Iris pigment epithelial cell (primary cell): ENCODE measurements at places on chromosomes 6 and 20.

- no peak for DNase-seq
Measured at GRCh38 chr6:168447700-168448099, 6.7 kb downstream of the SMOC2 start.

GRCh38 chr6:2086326-2086965, 159.0 kb downstream of the GMDS start:
- no peak for DNase-seq

GRCh38 chr6:168342636-168343035, 23.1 kb upstream of the DACT2 start:
- no peak for DNase-seq

- peak; percentile 89 for DNase-seq
Measured at GRCh38 chr6:27251606-27252251, 4.2 kb downstream of the PRSS16 start.

DNA sequence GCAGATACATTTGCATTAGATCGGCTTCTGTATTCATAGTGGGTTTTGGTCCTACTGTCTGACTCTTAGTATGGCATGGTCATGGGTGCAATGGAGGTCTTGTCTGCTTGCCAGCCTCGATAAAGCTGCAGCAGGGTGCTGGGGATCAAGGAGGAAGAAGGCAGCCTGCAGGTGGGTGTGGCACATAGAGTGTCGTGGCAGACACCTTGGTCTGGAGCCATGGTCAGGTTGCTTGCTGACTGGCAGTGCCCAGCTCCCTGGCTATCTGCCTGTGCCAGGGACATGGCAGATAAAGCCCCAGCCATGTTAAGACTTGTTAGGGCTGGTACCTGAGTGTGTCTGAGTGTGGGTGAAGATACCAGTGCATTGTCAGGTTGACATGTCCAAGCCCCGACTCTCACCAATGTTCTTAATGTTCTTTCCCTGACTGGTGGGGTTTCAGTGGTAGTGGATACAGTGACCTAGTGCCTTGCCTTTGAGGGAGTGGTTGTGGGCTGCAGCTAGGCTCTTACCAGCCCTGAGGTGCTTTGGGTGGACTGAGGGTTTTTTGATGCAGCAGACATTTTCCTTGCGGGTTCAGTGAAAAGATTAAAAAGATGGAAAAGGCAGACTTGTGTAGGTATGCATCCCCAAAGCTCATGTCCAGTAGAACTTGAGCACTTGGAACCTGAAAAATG, 1.8 kb downstream of the FAM83D start:
- DNase-seq, result no peak

DNA sequence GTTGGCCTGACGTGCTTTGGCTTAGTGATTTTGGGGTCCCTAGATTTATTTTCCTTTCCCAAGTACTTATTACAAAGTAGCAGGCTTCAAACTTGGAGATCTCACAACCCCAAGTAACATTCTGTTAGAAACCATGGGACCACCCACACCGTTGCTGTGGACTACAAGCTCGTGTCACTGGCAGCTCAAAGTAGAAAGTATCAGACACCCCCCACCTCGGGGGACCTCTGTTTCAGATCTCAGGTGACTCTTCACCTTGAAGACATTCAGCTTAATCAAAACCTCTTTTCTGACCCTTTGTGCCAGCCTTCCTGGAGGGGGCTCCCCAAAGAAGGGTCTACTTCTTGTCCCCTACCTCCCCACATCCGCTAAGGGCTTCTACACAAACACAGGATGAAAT, 15.7 kb upstream of the MYT1 start:
- DNase-seq, result no peak

DNA sequence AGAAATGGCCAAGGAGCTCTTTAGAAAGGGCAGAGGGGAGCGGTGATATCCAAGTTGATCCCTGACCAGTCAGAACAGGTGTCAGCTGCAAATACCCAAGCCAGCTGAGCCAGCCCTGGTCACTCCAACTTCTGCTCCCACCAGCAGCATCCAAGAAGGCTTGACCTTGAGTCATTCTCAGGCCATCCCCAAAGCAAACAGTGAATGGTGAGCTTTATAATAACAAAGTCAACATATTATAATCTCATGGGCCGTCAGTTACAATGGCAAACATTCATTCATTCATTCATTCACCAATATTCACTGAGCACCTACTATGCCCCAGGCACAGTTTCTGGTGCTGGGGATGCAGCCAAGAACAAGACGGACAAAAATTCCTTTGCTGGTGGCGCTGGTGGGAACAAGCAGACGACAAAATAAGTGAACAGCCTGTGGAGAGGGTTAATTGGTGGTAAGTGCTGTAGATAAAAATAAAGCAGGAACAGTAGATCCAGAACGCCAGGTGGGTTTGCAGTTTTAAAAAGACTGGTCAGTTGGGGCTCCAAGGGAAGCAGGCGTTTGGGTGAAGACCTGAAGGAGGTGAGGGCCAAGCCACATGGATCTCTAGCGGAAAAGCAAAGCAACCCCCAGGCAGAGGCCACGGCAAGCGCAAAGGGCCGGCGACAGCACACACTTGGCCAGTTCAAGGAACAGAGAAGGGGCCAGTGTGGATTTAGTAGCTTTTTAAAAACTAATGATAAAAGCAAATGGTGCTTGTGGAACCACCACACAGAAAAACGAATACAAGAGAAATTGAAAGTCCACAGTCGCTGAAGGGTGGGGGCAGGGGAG, 131.8 kb upstream of the PTPN1 start:
- no peak for DNase-seq

DNA sequence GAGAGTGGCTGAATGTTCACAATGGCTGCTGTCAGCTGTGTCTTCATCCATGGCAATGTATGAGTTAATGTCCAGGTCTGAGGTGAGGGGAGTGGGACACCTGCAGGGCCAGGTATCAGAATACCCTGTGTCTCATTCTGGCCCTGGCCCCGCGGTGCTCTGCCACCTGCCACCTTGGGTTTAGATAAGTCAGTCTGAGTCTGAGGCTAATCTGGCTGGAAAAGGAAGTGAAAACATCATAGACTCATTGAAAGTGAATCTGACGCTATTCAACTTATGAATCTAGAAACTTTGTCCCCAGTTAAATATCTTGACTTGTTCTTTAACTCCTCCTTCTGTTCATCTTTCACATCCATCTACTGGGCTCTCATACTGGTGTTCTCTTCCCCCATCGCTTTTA, 267.1 kb upstream of the JAG1 start:
- no peak for DNase-seq

DNA sequence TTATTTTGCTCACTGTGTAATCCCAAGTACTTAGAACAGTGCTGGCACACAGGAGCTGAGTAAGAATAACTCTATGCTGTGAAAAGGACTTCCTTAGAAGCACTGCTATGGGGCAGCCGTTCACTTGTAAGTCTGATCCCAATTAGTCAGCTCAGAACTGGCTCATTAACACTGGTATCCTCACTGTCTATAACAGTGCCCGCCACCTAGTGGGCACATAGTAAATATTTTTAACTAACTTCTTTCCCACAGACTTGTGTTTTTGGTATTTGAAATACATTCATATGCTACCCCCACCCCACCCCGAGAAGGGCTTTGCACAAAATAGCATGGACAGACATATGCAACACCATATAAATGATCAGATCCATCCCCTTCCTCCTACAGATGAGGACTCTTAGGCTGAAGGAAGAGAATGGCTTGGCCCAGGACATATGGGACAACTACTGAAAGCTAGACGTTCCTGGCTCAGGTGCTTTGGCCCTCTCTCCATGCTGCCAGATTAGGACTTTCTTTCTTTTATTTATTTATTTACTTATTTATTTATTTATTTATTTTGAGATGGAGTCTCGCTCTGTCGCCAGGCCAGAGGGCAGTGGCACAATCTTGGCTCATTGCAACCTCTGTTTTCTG, 47.1 kb downstream of the DST start:
- DNase-seq, result peak; percentile 29

GRCh38 chr20:7728338-7728737, 211.9 kb downstream of the HAO1 start:
- peak; percentile 4 for DNase-seq

- peak; percentile 55 for DNase-seq
Measured at GRCh38 chr6:29647927-29648642, 8.8 kb upstream of the MOG start.

GRCh38 chr6:1724616-1725015, 114.9 kb downstream of the FOXC1 start:
- no peak for DNase-seq

DNA sequence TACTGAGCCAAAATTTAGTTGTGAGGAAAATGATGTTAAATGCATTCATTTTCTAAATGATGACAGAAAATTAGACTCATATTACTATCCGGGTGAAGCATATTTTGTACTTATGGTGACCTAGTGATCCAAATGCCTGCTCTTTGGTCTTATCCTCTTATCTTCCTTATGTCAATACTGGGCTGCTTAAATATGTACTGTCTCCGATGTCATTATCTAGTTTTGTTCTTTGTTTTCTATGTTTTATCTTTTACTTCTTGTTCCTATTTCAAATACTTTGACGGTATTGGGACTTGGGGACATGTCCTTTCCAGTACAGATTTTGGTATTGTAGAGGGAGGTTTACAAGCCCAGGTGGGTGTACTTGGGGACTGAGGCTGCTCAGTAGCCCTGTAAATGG, 124.6 kb upstream of the ESR1 start:
- no peak for DNase-seq

GRCh38 chr20:50792708-50793574, 1.9 kb upstream of the BCAS4 start:
- DNase-seq, result no peak

GRCh38 chr6:64807785-64808184, 899.2 kb downstream of the EYS start:
- DNase-seq, result no peak

GRCh38 chr6:158536891-158537798, 22.7 kb upstream of the TMEM181 start:
- DNase-seq, result peak; percentile 66

- DNase-seq, result no peak
Measured at GRCh38 chr20:15818651-15819071, 754.6 kb downstream of the KIF16B start.

DNA sequence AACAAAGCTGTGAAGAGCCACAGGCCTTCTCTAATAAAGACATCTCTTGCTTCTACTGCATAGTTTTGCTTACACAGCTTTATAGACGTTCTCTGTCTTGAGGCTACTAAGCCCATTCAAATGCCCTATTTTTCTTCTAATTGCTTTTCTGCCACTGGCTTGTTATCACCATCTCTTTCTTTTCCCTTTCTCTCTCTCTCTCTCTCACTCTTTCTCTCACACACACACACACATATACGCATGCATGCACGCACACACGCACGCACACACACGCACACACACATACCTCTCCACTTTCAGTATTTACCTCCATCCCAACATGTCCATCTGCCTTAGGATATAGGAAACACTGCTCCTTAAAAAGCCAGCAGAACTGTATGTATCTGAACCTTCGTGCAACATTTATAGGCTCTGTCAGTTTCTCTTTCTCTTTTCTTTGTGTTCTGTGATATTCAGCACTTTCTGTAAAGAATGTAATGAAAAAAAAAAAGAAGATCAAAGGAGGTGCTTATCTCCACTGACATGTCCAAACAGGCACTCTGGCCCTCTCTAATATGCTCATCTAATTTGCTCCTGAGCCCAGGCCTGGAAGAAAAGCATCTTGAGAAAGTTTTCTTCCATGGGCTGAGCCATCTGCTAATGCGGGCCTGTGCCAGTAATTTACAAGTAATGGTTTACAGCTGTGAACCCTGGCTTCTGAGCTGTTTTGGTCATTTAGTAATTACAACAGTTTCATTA, 1046.7 kb upstream of the MAP3K7 start:
- DNase-seq, result no peak

- peak; percentile 75 for DNase-seq
Measured at GRCh38 chr6:35757456-35758123, 18.8 kb upstream of the CLPSL2 start.

GRCh38 chr6:52575502-52575892, 1.4 kb downstream of the TRAM2 start:
- DNase-seq, result peak; percentile 38

DNA sequence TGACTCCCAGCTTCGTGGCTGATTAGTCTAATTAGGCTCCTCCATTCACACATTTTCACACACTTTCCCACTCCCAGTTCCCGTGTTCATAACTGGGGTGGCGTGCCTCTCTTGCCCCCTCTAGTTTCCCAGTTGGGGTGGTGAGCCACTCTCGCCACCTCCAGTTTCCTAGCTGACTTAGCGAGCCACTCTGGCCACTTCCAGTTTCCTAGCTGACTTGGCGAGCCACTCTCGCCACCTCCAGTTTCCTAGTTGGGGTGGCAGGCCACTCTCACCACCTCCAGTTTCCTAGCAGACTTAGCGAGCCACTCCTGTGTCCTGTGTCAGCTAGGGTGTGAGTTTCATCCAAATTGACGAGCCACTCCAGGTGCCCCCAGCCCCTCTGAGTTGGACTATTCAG, 7.4 kb upstream of the GMPR start:
- no peak for DNase-seq

DNA sequence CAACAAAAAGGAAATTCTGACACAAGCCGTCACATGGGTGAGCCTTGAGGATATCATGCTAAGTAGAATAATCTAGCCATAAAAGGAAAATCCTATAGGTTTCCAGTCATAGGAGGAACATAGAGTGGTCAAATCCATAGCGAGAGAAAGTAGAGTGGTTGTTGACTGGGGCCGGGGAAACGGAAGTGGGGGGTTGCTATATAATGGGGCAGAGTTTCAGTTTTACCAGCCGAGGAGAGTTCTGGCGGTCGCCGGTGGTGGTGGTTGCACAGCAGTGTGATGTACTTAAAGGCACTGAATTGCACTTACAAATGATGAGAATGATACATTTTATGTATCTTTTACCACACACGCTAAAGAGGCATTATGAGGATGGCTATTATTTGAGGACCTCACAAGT, 4.9 kb downstream of the GPR31 start:
- DNase-seq, result no peak

- DNase-seq, result no peak
Measured at GRCh38 chr20:9482180-9482579, 32.2 kb upstream of the LAMP5 start.

GRCh38 chr6:34664256-34664971, 32.2 kb downstream of the ILRUN start:
- DNase-seq, result peak; percentile 77

GRCh38 chr20:54472607-54473006, 2.8 kb upstream of the DOK5 start:
- DNase-seq, result no peak

DNA sequence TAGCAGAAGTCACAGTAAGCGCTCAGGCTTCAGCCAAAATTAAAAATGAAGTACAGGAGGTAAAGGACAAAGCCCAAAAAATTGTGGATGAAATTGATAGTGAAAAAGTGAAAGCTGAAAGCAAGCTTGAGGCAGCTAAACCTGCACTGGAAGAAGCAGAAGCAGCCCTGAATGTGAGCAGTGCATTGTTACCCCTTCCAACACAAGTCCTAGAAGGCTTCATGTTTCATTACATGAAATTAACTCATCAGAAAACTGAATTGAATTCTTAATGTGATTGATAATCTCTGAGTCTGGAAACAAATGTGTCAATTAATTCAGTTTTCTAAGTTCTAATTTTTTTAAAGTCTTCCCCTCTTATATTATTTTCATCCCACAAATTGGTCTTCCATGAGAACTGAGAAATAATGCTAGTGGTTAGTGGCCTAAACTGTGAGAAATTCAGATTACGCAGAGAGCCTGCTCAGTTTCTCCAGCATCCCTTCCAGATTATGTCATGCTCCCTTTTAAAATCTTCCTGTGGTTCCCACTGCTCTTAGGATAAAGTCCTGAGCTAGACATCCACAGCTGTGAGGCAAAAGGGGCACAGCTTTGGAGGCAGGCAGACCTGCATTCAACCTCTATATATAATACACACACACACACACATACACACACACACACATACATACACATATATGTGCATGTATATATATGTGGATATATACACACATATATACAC, 133.2 kb upstream of the GLP1R start:
- DNase-seq, result no peak
